Activated CD4-positive, alpha-beta T cell treated with anti-CD3 and anti-CD28 coated beads for 36 hours (primary cell): ENCODE measurements at places on chromosomes 5 and 9. TPM values are rescaled to one million over a fixed set of nuclear protein-coding genes. Genes with fewer than 3 reads are reported as not detected.

The SLC46A2 gene
- total RNA-seq = not detected

- no peak for DNase-seq
These were observed 30.5 kb downstream of the SHB start for GRCh38 chr9:38038307-38039089.

DNA sequence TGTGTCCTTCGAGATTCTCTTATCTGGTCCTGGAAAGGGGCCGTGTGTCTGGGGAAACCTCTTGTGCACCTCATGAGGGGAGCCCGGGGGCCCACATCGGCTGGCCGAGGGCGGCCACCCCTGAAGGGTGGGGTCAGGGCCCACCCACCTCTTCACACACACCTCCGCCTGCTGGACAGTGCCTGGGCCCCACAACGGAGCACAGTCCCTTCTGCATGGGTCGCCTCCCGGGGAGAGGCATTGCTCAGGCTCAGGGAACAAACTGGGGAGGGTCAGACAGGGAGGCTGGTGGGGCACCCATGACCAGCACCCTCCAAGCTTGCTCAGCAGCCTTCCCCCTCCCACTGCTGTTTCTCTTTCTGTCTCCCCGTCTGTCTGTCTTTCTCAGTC lies 1.3 kb upstream of the LRRC14B start:
- DNase-seq = no peak

- no peak for DNase-seq
These were observed 897.8 kb upstream of the ACO1 start for GRCh38 chr9:31486630-31487029.
